SW 1271 (cell line): ENCODE measurements at places on chromosomes 12 and 14.

DNA sequence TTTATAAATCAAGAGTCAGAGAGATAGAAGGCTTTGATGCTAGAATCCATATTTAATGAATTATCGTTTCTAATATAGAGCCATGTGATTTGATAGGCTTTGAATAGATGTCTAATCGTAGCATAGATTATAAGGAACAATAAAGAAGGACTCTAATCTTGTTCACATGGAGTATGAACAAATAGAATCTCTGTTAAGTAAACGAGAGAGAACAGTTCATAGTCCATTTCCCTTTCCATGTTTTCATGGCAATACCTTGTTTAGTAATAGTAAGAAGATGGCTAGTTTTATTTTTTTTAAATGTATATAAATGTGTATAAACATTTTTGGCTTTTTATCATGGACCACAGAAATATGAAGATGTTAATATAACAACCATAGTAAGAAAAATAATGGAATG lies 32.3 kb upstream of the RAD51AP1 start:
- DNase-seq: no peak

- peak; percentile 59 for DNase-seq
Observed at GRCh38 chr12:110577864-110578693, 5.0 kb downstream of the PPTC7 start.

DNA sequence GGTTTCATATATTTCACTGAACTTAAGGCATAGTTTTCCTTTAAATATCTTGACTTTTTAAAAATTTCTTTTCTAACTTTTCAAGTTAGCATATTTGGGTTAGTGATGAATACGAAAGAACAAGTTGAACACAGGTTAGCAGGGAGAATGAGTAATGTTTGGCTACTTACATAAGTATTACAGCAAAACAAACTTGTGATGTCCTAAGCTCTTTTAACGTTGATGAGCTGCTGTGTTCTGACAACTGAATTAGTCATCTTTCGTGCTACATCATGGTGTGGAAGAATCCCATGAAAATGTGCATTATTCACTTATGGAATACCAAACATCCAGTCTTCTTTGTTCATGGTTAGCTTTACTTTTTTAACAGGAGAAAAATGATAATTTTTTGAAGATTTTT lies 36.3 kb upstream of the PDZRN4 start:
- no peak for DNase-seq

GRCh38 chr12:22689876-22690275 lies 64.9 kb downstream of the ETNK1 start:
- DNase-seq: no peak

DNA sequence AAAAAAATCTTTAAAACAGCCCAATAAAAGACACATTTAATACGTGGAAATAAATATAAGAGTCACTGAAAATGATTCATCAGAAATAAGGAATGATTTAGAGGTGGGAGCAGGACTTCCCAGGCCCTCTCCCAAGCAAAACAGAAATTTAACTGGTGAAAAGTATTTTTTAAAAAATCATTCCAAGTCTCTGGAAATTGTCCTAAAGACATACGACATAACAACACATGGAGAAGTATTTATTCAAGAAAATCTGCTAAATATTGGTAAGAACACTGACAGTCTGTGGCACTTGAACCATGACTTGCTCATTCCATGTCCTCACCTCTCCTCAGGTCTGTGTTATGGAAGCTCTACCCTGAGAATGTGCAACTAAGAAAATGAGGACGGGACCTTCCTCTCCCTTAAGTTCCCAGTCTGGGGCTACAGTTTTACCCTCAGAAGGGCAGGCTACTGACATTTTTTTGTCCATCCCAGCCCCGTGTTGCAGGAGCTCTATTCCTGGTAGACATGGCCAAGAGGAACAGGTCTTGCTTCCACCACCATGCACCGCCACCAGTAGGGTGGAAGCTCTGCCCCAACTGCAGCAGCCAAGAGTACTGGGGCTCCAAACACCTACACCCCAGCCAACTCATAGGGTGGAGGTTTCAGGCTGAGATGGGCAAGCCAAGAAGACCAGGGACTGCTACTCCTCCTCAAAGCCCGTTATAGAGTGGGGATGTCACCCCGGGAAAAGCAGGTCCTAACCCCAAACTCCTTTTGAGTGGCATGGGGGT lies 193.0 kb downstream of the CRADD start:
- no peak for DNase-seq

DNA sequence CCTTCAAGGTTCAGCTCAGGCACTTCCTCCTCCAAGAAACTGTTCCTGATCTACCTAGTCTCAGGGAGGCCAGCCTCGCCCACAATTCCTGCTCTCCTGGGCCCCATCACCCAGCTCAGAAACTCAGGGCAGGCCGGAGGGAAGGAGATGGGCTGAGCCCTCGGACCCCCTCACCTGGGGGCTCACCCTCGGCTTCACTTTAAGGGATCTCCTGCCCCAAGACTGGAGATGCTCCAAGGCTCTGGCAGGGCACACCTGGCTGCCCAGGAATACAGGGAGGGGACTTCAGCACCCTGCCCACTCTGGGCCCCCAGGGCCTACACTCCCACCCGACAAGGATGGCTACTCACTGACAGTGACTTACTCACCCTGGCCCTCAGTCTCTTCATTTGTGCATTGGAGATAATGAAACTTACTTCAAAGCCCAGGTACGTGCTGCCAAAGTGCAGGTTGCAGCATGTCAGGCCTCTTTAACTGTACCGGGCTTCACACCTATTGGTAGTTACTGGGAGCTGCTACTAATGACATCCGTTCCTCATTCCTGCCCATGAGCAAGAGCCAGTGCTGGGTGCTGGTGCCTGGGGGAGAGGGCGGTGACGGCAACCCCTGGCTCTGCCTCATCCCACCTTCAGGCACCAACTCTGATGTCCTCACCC lies 21.0 kb upstream of the PPP1R13B start:
- DNase-seq: no peak

DNA sequence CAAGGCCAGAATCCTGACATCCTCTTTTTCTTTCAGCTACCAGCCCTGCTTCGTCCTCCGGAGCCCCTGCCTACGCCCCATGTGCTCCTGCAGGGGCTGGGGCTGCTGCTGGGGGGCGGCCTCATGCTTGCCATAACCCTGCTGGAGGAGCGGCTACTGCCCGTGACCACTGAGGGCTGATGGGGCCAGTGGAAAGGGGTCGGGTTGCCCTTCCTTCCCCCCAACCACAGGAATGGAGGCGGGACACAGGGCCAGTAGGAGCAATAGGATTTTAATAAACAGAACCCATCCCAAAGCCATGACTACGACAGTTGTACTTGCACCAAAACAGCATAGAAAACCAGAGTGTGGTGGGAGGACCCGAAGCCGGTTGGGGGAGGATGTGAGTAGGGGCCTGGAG lies 7.7 kb downstream of the SLC39A5 start:
- no peak for DNase-seq

- DNase-seq: no peak
Observed at GRCh38 chr14:60720962-60721325, 3.2 kb downstream of the SIX4 start.

DNA sequence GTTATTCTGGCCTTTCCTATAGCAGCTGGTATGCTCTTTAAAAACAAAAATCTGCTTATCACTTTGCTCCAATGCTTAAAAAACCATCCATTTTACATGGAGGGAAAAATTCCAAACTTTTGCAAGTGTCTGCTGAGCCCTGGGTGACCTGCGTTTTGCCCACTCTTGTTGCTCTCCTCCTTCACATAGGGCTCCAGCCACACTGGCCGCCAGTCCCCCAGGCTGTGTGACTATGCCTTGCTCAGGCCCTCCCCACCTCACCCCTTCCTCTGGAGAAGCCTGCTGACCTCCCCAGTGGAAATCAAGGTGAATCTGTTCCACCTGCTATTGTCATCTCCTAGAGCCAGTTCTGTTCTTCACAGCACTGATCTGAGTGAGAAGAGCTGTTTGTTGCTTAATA lies 126.9 kb downstream of the SLC25A47 start:
- no peak for DNase-seq

DNA sequence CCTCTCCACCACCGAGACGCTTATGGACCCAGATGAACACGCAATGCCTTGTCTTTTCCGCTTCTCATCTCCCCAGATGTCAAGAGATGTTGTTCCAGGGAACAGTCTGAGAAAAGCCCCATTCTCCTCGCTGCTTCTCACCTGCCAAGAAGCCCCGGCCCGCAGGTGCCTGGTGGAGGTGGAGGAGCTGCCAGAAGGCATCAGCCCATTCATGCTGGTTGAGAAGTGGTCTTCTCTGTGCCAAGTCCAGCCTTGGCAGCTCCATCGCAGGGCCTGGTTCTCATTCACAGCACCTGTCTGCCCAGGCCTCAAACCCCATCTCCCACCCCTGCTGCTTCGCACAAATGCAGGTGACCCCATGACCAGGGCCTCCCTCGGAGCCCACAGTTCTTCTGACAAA lies 42.3 kb upstream of the TMEM263 start:
- DNase-seq: no peak

DNA sequence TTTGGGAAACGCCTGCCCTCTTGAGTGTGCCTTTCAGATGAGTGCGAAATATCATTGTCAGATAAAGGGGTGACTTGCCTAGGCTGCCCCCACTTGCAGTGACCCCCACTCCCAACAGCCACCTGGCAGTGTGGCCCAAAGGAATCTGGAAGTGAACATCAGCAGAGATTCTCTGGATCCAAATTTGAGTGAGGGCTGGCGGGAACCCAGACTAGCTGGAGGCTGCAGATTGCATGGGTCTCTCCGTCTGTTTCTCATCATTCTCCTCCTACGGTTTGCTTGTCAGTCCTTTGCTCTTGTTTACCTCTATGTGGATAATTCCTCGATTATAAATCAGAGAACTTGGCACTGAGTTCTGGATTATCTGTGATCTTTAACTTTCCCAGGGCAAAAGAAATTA lies 280.8 kb downstream of the ZFP36L1 start:
- no peak for DNase-seq

DNA sequence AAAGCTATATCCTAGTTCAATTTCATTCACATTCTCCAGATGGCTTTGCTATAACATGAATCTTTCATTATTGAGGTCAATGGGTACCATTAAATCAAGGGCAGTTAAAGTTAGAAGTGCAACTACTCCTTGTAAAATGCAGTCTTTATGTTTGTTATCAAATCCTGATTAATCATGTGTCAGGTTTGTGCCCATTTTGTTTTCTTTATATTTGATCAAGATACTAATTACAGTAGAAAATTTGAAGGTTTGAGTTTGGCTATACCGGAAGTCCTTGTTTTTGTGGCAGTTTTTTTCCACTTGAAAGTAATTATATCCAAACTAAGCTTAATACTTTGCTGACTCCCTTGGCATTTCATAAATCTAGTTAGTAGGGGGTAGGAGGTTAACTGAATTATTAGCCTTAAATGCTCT lies 513.0 kb downstream of the DIO2 start:
- DNase-seq: no peak

DNA sequence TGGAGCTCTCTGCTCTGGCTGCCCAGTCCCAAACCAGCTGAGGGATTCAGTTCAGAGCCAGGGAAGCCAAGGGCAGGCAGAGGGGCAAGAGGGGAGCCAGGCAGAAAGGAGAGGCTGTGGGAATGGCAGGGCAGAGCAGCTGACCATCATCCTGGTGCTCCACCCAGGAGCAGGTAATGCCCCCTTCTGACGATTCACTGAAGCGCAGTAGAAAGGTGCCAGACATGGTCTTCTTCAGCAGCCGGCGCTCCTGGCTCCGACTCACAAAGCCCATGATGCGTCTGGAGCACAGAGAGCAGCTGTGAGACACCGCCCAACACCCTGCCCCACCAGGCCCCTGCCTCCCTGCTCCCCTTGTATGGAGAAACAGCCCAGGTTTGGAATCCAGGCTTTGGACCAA lies 8.0 kb downstream of the IL23A start:
- no peak for DNase-seq

- DNase-seq: no peak
Observed at GRCh38 chr12:124582108-124582424, 14.7 kb upstream of the NCOR2 start.

GRCh38 chr14:27367345-27367744 lies 769.5 kb upstream of the NOVA1 start:
- DNase-seq: no peak

GRCh38 chr12:89618113-89618862 lies 90.3 kb downstream of the ATP2B1 start:
- no peak for DNase-seq

- DNase-seq: no peak
Observed at GRCh38 chr14:59428581-59429012, 36.6 kb downstream of the GPR135 start.

DNA sequence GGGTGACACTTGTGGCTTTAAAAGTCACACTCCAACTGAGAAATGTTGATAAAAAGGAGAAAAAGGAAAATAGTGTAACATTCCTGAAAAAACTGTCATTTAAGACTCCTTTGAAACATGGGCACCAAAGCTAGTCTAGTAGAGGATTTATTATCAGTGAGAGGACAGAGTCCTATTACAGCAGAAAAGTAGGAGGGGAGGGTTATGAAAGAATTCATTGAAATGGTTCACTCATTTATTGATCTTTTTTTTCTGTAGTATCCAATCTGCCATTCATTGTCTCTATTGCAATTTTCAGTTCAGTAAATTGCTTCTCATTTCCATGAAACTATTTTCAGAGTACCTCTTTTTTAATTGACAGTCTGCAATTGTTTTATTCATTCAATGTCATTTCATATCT lies 25.4 kb downstream of the PPM1A start:
- no peak for DNase-seq

GRCh38 chr12:112327209-112327938 lies 54.9 kb downstream of the HECTD4 start:
- DNase-seq: no peak

GRCh38 chr14:69077841-69078240 lies 75.1 kb downstream of the DCAF5 start:
- peak; percentile 65 for DNase-seq

DNA sequence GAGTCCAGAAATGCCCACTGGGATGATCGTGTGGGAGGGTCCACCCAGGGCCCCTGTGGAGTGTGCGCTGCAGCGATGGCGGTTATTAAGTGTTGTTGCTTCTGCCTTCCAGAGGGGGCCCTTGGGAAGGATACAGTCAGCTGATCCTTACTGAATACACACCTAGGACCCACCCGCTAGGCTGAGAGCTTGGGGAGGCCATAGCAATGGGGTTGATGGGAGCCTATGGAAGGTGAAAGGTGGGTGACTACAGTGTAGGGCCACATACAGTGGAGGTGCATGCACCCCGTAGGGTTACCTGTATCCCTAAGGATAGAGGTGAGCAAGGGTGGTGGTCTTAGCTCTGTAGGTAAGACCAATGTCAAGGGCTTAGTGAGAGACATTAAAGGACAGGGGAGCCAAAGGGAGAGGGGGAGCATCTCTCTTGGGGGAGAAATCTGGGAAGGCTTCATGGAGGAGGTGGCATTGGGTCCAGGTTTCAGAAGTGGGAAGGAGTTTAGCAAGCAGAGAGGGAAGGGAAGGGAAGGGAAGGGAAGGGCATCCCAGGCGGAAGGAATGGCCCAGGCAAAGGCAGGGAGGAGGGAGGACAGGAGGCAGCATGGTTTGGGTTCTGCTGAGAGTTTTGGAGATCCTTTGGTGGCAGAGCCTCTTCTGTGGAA lies 73.1 kb upstream of the RIN3 start:
- no peak for DNase-seq

- no peak for DNase-seq
Observed at GRCh38 chr14:36619131-36619530, 36.7 kb upstream of the NKX2-8 start.

DNA sequence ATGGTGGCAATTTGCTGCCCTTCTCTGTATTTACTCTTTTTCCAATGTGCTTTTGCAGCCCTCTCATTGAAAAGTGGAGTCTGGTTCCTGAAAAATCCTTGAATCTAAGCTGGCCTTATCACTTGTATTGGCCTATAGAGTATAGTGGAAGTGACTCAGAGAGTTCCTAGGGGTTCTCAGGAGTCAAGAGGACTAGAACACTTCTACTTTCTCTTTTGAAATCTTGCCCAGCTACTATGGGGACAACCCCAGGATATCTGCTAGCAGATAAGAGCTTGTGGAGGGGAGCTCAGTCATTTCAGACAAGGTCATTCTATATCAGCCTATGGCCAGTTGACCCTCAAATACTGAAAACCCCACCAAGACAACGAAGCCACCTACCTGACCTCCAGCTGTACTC lies 26.7 kb upstream of the WSCD2 start:
- DNase-seq: no peak
